Anterior cingulate cortex (tissue), 58 donors: ENCODE measurements at places on chromosomes 1 and 21.

DNA sequence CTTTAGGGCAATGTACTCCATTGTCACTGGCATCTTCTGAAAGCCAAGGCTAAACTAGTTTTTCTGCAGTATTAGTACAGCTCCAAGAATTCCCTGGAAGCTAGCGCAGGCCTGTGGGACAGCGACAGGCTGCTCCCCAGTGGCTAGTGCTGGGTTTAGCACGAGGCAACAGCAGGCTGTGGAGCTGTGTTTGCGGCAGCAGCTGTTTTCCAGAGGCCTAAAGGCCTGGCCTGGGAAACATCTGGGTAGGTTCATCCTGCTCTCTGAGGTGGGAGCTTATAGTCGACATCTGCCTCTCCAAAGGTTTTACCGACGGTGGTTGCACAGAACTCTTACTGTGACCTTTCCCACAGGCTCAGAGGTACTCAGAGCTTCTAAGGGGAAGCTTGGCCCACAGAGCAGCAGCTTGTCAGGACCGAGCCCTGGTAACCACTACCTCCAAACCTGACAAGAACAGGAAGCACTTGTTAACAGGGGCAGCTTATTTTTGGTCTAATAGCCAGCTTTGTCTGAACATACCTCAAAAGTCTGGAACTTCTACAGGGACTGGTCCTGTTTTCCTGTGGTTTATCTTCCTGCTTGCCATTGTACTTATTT, 17.2 kb downstream of the CC2D1B start:
- DNase-seq, result no peak

GRCh38 chr1:225866061-225866837, 15.9 kb downstream of the TMEM63A start:
- no peak for DNase-seq

DNA sequence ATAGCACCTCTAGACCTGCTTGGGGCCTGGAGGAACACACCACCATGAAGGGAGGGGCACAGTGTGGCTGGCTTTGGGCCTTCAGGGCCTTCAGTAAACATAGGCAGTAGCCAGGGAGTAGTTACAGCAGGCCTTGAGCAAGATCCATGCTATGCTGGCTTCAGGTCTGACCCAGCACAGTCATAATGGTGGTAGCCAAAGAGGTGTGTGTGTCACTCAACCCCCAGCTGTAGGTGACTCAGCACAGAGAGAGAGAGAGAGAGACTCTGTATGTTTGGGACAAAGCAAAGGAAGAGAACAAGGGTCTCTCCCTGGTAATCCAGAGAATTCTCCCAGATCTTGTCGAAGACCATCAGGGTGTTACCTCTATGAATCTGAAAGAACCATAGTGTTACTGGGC, 250.5 kb upstream of the PKN2 start:
- no peak for DNase-seq

DNA sequence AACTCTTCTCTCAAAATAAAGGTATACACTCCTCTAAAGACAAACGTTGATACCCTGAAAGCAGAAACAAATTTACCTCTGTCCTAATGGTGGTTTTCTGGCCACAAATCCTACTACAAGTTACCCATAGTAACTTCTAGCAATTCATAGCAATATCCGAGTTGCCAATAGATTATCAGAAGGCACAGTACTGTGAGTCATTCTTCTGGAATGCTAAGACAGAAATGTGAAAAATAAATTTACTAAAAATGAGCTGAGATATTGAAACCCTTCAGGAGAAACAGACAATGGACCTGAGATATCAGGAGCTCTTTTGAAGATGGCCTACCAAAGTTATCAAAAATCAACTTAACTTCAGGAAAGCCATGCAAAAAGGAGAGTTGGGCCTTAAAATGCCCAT, 715.0 kb upstream of the ADAMTS5 start:
- DNase-seq, result no peak

- DNase-seq, result no peak
These were observed 46.1 kb downstream of the SLC44A3 start for GRCh38 chr1:94866164-94866807.

GRCh38 chr1:160284220-160284781, 632 bp downstream of the PEX19 start:
- DNase-seq, result no peak

DNA sequence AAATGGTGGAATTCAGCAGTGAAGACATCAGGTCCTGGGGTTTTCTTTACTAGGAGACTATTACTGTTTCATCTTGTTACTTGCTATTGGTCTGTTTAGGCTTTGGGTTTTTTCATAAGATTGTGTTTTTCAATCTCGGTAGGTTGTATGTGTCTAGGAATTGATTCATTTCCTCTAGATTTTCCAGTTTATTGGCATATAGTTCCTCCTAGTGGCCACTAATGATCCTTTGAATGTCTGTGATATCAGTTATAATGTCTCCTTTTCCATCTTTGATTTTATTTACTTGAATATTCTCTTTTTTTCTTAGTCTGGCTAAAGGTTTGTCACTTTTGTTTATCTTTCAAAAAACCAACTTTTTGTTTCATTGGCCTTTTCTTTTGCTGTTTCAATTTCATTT, 233.0 kb downstream of the RWDD3 start:
- no peak for DNase-seq
